ENCODE measurements at places on chromosomes 6 and 20. TPM values are rescaled to one million over a fixed set of nuclear protein-coding genes. Genes with fewer than 3 reads are reported as not detected.
A peak's percentile ranks its signal among the peaks of the same experiment; 100 is the strongest.

The GJA10 gene
- total RNA-seq, result not detected

DNA sequence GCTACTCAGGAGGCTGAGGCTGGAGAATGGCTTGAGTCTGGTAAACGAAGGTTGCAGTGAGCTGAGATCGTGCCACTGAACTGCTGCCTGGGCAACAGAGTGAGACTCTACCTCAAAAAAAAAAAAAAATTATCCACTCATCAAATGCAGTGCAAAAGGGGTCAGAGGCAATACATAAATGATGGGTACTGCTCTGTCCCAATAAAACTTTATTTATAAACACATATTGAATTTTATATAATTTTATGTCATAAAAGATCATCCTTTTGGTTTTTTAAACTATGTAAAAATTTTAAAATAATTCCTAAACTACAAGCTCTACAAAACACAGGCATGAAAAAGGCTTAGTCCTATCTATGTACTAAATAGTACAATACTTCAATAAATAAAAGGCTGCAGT lies 10.3 kb downstream of the KHDC1 start:
- no peak overlapping the region for H3K27ac ChIP-seq
- H3K4me1 ChIP-seq, result no peaks in the 10 kb centered on the region
- DNase-seq, result no peak
- no peaks in the 10 kb centered on the region for H3K36me3 ChIP-seq

The CRISP3 gene
- not detected for total RNA-seq

The PLG gene
- not detected for total RNA-seq

GRCh38 chr20:38091441-38092216 lies 58.1 kb downstream of the RPRD1B start:
- no peak overlapping the region for H3K4me3 ChIP-seq
- peak overlapping the region; percentile 76 for H3K27ac ChIP-seq
- DNase-seq, result no peak
- no peaks in the 10 kb centered on the region for H3K27me3 ChIP-seq
- peaks cover 9% of the 10 kb centered on the region for H3K4me1 ChIP-seq

GRCh38 chr20:45036044-45036755 lies 64.7 kb downstream of the KCNS1 start:
- H3K27me3 ChIP-seq, result no peaks in the 10 kb centered on the region
- H3K27ac ChIP-seq, result no peak overlapping the region
- no peak overlapping the region for H3K4me3 ChIP-seq
- H3K4me1 ChIP-seq, result peaks cover 40% of the 10 kb centered on the region

The SUPT3H gene
- 1.2 TPM for total RNA-seq

- H3K4me1 ChIP-seq, result no peaks in the 10 kb centered on the region
- no peak overlapping the region for H3K4me3 ChIP-seq
- H3K27me3 ChIP-seq, result no peaks in the 10 kb centered on the region
- DNase-seq, result no peak
- H3K36me3 ChIP-seq, result no peaks in the 10 kb centered on the region
- no peak overlapping the region for H3K27ac ChIP-seq
Observed at GRCh38 chr6:32655203-32655710, 11.2 kb downstream of the HLA-DQB1 start.

The CALHM6 gene
- not detected for total RNA-seq

DNA sequence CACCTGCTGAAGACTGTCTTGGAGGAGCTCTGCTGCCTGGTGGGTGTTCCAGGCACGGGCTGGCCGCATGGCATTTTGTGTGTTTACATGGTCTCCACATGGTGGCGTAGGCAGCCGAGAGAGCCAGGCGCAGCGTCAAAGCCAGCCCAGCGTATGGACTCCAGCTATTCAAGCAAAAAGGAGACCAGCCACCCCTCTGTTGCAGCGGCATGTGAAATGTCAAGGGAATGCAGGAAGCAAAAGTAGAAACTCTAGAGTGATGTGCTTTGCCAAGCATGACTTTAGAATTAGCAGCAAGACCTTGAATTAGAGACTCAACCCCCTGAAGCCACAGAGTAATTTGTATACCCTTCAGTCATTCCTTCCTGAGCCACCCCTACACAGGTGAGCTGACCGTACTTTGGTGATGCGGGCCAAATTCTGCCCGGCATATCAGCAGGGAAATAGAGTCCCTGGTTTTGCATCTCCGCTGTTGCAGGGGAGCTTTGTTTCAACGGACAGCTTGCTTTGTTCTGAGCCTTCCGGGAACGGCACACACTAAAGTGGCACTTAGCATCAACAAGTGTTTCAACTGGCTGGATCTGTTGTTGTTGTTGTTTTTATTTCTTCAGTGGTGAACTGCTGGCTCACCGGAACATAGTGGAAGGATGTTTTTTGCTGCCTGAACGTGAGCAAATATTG lies 48.5 kb downstream of the FNDC1 start:
- H3K27ac ChIP-seq, result no peak overlapping the region
- DNase-seq, result peak; percentile 78
- no peak overlapping the region for H3K4me3 ChIP-seq
- H3K4me1 ChIP-seq, result no peaks in the 10 kb centered on the region
- no peaks in the 10 kb centered on the region for H3K36me3 ChIP-seq
- no peaks in the 10 kb centered on the region for H3K27me3 ChIP-seq

GRCh38 chr6:26067367-26067766 lies 19.9 kb upstream of the HFE start:
- H3K4me3 ChIP-seq, result no peak overlapping the region
- no peaks in the 10 kb centered on the region for H3K36me3 ChIP-seq
- H3K27ac ChIP-seq, result no peak overlapping the region
- peaks cover 14% of the 10 kb centered on the region for H3K4me1 ChIP-seq
- DNase-seq, result no peak
- H3K27me3 ChIP-seq, result no peaks in the 10 kb centered on the region

- H3K27ac ChIP-seq, result no peak overlapping the region
- H3K27me3 ChIP-seq, result no peaks in the 10 kb centered on the region
- H3K4me3 ChIP-seq, result no peak overlapping the region
- DNase-seq, result peak; percentile 62
- no peaks in the 10 kb centered on the region for H3K36me3 ChIP-seq
- H3K4me1 ChIP-seq, result no peaks in the 10 kb centered on the region
Observed at GRCh38 chr6:15025446-15025845, 220.4 kb upstream of the JARID2 start.

DNA sequence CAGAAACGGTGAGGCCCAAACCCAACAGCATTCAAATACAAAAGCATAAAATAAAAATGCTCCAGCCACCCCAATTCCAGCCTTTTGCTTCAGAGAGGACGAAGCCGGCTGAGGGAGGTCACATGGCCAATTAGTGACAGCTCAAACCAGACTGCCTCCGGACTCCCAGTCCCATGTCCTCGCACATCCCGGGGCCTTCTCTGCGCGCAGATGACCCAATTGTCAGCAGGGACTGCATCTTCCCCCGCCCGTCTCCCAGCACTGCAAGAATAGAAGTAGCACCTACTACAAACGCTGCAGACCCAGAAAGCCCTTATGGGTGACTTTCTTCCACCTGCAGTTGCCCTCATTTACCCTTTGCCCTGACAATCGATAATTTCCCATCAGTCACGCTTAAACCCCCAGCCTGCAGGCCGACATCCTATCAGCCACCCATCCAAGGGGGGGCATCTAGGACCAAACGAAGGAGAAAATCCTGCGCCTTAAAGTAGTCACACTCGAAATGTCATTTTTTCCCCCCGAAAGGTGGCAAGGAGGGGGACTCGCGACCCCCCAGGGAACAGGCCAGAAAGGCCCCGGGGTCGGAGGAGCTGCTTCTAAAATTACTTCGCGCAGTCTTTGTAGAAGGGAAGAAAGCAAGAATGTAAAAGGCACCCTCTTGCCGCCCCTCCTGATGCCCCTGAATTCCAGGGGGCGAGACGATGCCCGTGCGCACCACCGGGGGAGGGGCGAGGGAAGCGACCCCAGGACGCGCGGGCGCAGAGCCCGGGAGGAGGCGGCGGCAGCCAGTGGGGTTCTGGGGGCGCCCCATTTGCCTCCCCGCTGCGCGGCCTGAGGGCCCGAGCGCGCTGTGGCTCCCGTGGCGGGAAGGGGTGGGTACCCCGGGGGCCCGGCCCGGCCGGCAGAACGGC lies 792 bp downstream of the SLC23A2 start:
- peak; percentile 26 for DNase-seq
- H3K36me3 ChIP-seq, result no peaks in the 10 kb centered on the region
- peak overlapping the region; percentile 63 for H3K27ac ChIP-seq
- no peaks in the 10 kb centered on the region for H3K27me3 ChIP-seq

GRCh38 chr20:58650181-58650775 lies 805 bp upstream of the STX16 start:
- no peak for DNase-seq
- H3K27me3 ChIP-seq, result no peaks in the 10 kb centered on the region
- peaks cover 23% of the 10 kb centered on the region for H3K4me1 ChIP-seq
- no peaks in the 10 kb centered on the region for H3K36me3 ChIP-seq
- H3K4me3 ChIP-seq, result peak overlapping the region; percentile 87

GRCh38 chr20:34249291-34249690 lies 8.1 kb downstream of the ASIP start:
- no peak overlapping the region for H3K4me3 ChIP-seq
- DNase-seq, result peak; percentile 26
- no peak overlapping the region for H3K27ac ChIP-seq
- H3K36me3 ChIP-seq, result no peaks in the 10 kb centered on the region
- H3K27me3 ChIP-seq, result no peaks in the 10 kb centered on the region
- H3K4me1 ChIP-seq, result peaks cover 11% of the 10 kb centered on the region

- H3K27ac ChIP-seq, result no peak overlapping the region
- H3K4me3 ChIP-seq, result no peak overlapping the region
- DNase-seq, result no peak
- H3K4me1 ChIP-seq, result peaks cover 23% of the 10 kb centered on the region
- H3K27me3 ChIP-seq, result no peaks in the 10 kb centered on the region
- no peaks in the 10 kb centered on the region for H3K36me3 ChIP-seq
Observed at GRCh38 chr6:6705061-6705425, 116.5 kb downstream of the LY86 start.

DNA sequence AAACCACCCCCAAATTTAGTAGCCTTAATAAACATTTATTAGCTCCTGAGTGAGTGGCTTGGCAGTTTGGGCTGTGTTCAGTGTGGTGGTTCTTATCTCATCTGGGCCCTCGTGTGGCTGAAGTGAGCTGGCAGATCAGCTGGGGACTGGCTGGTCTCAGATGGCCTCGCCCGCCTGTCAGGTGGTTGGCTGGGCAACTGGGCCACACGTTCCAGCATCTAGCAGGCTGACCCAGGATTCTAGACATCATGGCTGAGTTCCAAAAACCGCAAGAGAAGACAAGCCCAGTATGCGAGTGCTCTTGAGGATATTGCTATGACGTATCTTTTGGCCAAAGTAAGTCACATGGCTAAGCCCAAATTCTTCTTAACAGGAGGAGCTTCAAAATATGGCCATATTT lies 28.9 kb downstream of the EIF2S2 start:
- H3K4me1 ChIP-seq, result peaks cover 21% of the 10 kb centered on the region
- peak; percentile 75 for DNase-seq
- peaks cover 95% of the 10 kb centered on the region for H3K36me3 ChIP-seq
- peak overlapping the region; percentile 51 for H3K27ac ChIP-seq
- no peaks in the 10 kb centered on the region for H3K27me3 ChIP-seq

GRCh38 chr6:50712291-50712690 lies 1.0 kb upstream of the TFAP2D start:
- H3K4me3 ChIP-seq, result no peak overlapping the region

DNA sequence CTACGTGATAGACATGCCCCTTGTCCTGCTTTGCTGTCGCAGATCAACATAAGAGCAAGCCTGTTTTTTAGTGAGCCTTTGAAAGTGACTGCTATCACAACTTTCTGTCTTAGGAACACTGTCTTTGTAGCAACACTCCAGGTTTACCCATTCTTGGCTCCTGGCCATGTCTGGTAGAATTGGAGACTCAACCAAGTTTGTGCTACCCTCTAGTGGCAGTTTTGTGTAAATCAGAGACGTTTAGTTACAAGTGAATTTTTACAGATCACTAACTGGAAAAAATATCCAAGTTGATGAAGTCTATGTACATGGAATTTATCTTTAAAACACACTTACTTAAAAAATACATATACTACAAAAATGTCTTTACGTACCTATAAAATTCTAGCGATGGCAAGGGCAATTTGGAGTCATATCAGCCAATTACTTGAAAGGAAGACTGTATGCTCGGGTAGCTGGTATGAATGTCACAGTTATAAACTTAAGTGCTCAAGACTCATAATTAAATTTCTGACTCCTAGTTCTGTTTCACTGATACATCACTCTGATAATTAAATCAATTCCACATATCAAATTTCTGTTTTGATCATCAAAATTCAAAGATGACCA lies 101.4 kb downstream of the ADGB start:
- H3K27ac ChIP-seq, result no peak overlapping the region
- H3K4me1 ChIP-seq, result peaks cover 3% of the 10 kb centered on the region
- no peaks in the 10 kb centered on the region for H3K27me3 ChIP-seq
- DNase-seq, result peak; percentile 92
- H3K36me3 ChIP-seq, result no peaks in the 10 kb centered on the region

The TMC2 gene
- not detected for total RNA-seq

The GLYATL3 gene
- not detected for total RNA-seq

DNA sequence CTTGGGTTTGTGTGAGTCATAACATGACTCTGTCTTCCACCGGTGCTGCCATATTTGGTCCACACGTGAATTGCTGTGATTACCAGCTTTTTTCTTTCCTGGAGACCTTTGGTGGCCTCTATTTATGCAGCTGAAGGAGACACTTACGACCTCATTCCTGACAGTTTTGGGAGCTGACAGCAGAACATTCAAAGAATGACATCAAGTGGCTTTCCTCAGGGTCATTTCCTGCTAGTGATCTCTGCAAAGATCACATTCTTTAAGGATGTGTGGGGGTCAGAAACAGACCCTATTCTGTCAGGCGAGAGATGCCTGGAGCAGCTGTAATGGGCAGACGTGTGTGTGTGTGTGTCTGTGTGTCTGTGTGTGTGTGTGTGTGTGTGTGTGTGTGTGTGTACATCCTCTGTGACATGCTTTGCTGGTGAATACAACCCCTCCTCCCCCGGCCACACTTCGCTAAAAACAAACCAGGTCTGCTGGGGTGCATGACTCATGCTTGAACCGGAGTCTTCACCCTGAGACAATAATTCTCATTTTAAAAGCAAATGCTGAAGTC lies 115.6 kb downstream of the TMEM170B start:
- H3K27ac ChIP-seq, result no peak overlapping the region
- H3K4me1 ChIP-seq, result peaks cover 31% of the 10 kb centered on the region
- H3K4me3 ChIP-seq, result no peak overlapping the region
- no peaks in the 10 kb centered on the region for H3K36me3 ChIP-seq

The FOXQ1 gene
- total RNA-seq, result 29.6 TPM

Measured in stomach (tissue), 19 donors.